ENCODE measurements at places on chromosomes 6 and 20. TPM values are rescaled to one million over a fixed set of nuclear protein-coding genes. Genes with fewer than 3 reads are reported as not detected.

GRCh38 chr20:34753706-34754461 lies 49.7 kb downstream of the TP53INP2 start:
- H3K27ac ChIP-seq, result no peak overlapping the region
- no peak overlapping the region for H3K4me3 ChIP-seq
- H3K4me1 ChIP-seq, result no peaks in the 10 kb centered on the region
- H3K36me3 ChIP-seq, result peaks cover 49% of the 10 kb centered on the region
- no peak for DNase-seq

- no peak overlapping the region for H3K27ac ChIP-seq
- peak overlapping the region; percentile 7 for H3K4me3 ChIP-seq
- H3K27me3 ChIP-seq, result no peaks in the 10 kb centered on the region
- no peaks in the 10 kb centered on the region for H3K36me3 ChIP-seq
Observed at GRCh38 chr6:167495506-167496401, 170.9 kb downstream of the TTLL2 start.

GRCh38 chr6:30127238-30128093 lies 8.5 kb upstream of the TRIM40 start:
- H3K27me3 ChIP-seq, result no peaks in the 10 kb centered on the region
- H3K4me3 ChIP-seq, result no peak overlapping the region
- H3K27ac ChIP-seq, result no peak overlapping the region

DNA sequence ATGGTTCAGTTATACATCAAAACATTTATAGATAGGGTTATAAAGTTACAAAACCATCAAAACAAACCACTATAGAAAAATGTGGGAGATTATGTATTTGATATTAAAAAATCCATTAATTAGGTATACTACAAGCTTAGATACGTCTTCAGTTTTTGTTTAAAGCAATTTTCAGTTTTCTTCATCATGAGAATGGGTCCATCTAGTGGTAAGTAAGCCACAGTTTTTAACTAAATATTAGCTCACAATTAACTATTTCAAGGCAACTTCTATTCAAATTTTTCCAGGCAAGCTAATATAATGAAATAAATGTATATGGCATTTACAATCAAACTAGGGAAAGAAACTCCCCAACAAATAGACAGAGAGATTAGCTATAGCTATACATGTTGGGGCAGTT lies 44.4 kb downstream of the RNGTT start:
- H3K27me3 ChIP-seq, result no peaks in the 10 kb centered on the region
- no peaks in the 10 kb centered on the region for H3K36me3 ChIP-seq
- no peak overlapping the region for H3K27ac ChIP-seq
- no peak overlapping the region for H3K4me3 ChIP-seq

DNA sequence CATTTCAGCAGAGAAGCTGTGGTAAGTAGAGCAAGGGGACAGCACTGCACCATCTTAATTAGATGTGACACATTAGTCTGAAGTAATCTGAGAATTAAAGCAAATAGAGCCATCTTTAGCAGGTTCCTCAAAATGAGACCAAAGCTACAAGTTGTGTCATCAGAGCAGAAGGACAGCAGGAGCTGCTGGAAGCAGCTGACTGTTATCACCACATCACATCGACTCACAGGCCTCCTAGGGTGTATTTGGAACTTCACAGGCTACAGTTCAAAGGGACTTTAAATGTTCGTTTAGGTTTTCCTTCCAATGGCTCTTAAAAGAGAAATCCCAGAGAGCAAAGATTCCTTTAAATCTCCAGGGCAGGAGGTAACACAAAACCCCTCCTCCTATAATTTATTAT lies 69.5 kb downstream of the LCA5 start:
- no peak for DNase-seq
- no peaks in the 10 kb centered on the region for H3K4me1 ChIP-seq
- no peaks in the 10 kb centered on the region for H3K36me3 ChIP-seq
- no peaks in the 10 kb centered on the region for H3K27me3 ChIP-seq
- H3K27ac ChIP-seq, result no peak overlapping the region

DNA sequence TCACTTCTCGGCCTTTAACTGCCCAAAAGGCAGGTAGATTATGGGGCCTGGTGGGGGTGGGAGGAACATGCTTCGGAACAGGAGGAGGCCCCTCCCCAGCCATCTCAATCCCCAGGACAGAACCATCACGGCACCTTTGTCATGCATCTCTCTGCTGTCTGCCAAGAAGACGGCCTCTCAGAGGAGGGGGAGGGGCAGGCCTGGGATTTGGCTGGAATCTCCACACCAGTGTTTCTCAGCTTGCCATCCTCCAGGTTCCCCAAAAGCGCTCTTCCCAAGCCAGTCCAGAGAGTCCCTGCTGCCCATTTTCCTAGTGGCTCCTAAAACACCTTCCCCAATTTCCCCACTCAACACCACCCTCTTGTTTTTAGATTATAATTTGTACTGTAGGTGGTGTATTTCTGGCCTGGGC lies 2.5 kb upstream of the POU5F1 start:
- no peak overlapping the region for H3K27ac ChIP-seq
- H3K4me3 ChIP-seq, result no peak overlapping the region
- H3K36me3 ChIP-seq, result no peaks in the 10 kb centered on the region
- no peaks in the 10 kb centered on the region for H3K27me3 ChIP-seq
- DNase-seq, result no peak

DNA sequence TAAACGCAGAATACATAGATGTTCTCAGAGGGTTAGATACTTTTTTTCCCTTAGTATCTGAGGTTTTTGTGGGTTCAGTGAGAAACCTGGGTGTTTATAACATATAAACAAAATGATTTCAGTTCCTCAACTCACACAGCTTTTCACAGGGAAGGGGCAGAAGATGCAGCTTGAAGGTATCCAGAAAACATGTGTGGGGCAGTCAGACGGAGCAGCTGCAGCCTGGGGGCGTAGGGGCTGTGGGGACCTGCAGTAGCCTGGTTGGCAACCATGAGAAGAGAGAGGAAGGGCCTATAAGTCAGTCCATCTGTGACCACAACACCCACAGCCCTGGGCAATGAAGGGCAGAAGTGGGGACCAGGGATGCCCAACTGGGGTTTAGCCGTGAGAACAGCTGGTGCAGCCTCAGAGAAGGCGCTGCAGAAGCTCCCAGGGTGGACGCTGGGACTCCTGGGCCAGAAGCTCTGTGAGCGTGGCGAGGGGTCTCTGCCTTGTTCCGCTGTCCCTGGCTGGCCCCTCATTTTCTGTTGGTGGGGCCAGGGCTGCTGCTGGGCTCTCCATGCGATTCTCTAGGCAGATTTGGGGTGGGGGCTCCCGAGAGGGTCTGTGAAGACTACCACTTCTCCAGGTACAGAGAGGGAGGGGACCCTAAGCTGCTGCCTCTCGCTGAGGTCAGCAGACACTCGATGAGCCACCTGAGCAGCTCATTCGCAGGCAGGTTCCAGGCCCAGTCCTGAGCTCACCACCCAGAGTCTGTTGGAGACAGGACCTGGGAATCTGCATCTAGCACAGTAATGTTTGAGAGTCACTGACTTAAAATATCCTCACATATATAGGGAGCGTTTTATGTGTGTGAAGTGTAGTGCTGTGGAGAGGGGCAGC lies 181.2 kb downstream of the ZDHHC14 start:
- H3K36me3 ChIP-seq, result no peaks in the 10 kb centered on the region
- no peaks in the 10 kb centered on the region for H3K27me3 ChIP-seq
- no peak overlapping the region for H3K4me3 ChIP-seq
- H3K27ac ChIP-seq, result no peak overlapping the region

GRCh38 chr6:44471271-44471981 lies 83.9 kb downstream of the CDC5L start:
- H3K27ac ChIP-seq, result no peak overlapping the region
- no peaks in the 10 kb centered on the region for H3K36me3 ChIP-seq
- no peak overlapping the region for H3K4me3 ChIP-seq
- DNase-seq, result no peak
- no peaks in the 10 kb centered on the region for H3K27me3 ChIP-seq

DNA sequence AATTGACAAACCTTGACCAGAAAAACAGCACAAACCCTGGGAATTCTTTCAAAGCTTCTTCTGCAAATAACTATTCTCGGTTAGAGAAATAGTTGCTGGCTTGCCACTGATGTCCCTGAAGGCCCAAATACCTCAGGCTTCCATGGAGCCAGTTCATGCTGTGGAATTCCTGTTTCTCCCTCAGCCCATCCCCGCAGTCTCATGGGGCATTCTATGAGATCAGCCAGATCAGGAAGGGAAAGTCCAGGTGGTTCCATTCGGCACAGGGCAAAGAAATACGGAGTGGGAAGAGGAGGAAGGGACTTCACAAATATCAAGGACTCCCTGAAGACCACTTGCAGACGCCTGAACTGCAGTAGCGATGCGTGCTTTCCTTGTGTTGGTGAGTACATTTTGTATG lies 63.3 kb downstream of the MYLK4 start:
- no peaks in the 10 kb centered on the region for H3K4me1 ChIP-seq
- no peak overlapping the region for H3K27ac ChIP-seq
- H3K36me3 ChIP-seq, result no peaks in the 10 kb centered on the region
- no peaks in the 10 kb centered on the region for H3K27me3 ChIP-seq
- no peak for DNase-seq

GRCh38 chr6:84411060-84411629 lies 183.7 kb upstream of the CEP162 start:
- H3K4me1 ChIP-seq, result peaks cover 43% of the 10 kb centered on the region
- peak overlapping the region; percentile 34 for H3K27ac ChIP-seq
- H3K27me3 ChIP-seq, result no peaks in the 10 kb centered on the region
- H3K4me3 ChIP-seq, result peak overlapping the region; percentile 17
- DNase-seq, result no peak

DNA sequence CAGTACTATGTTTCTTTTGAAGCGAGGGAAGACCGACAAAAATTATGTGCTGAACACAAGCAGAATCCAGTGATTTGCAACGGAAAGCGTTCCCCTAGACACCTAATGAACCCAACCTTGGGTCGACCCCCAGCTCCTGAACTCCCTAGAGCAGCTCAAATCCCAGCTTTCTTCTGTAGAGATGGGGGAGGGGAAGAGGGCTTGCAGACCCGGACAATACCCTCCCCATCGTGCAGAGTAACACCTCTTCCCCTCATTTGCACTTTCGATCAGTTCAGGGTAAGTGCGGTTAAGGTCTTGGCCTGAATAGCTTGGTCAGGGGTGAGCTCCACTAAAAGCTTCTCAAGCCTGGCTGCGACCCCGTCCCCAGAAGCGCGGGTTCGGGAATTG lies 404 bp downstream of the CEP162 start:
- no peaks in the 10 kb centered on the region for H3K27me3 ChIP-seq
- H3K4me3 ChIP-seq, result peak overlapping the region; percentile 88
- H3K36me3 ChIP-seq, result no peaks in the 10 kb centered on the region

DNA sequence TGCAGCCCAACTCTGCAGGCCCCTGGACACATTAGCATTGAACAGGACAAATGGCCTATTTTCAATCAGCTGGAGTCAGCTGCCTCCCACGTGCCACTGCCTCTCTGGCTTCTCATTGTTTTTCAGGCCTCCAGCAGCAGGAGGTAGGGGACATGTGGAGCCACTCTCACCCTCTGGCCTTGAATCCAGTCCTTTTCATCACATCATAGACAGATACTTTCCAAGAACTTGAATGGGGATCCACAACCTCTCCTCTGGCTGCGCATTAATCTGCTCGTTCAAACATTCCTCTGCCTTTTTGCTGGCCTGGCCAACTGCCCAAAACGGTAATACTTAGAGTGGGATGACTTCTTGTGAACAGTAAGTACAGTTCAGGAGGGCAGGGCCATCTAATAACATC lies 592.3 kb downstream of the PKHD1 start:
- DNase-seq, result no peak
- H3K4me3 ChIP-seq, result no peak overlapping the region
- H3K4me1 ChIP-seq, result no peaks in the 10 kb centered on the region
- H3K36me3 ChIP-seq, result no peaks in the 10 kb centered on the region

GRCh38 chr20:42982218-42982617 lies 207.5 kb downstream of the PTPRT start:
- no peak for DNase-seq
- H3K27me3 ChIP-seq, result no peaks in the 10 kb centered on the region
- no peaks in the 10 kb centered on the region for H3K4me1 ChIP-seq
- no peak overlapping the region for H3K27ac ChIP-seq

DNA sequence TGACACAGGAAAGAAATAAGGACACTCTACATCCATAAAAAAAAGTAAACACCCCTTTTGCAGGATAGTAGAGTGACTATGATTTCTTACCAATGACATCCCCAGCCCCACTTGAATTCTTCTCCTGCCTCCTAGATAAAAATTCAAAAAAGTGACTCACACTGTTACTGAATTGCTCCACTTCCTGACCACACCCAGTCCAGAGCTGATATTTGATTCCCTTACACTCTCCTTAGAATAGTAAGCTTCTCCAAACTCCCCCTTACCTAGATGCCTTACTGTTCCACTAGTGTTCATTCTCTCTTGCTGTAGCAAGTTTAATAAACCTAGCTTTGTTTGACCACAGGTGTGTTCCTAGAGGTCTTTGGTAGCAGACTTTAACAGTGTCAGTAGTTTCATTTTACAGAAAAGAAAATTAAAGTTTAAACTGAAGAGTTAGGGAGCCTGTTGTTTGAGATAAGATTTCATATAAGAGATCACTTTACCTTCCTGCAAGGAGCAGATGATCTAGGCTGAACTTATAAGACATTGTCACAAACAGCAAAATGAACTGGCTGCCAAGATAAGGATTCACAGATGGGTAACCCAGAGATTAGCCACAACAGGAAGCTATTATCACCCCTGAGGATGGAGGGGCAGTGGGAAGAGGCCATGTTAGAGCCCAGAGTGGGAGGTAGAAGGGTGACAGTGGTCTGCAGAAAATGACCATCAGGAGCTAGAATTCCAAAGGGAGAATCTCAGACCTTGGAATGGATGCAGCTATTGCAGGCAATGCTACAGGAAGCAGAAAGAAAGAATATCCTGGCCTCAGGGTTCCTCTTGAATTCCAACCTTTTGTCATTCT lies 28.4 kb upstream of the BTN3A2 start:
- H3K27me3 ChIP-seq, result peaks cover 4% of the 10 kb centered on the region
- H3K27ac ChIP-seq, result no peak overlapping the region
- no peaks in the 10 kb centered on the region for H3K36me3 ChIP-seq
- no peak overlapping the region for H3K4me3 ChIP-seq
- H3K4me1 ChIP-seq, result no peaks in the 10 kb centered on the region

- DNase-seq, result no peak
- no peak overlapping the region for H3K4me3 ChIP-seq
- H3K4me1 ChIP-seq, result peaks cover 43% of the 10 kb centered on the region
- no peaks in the 10 kb centered on the region for H3K36me3 ChIP-seq
- H3K27me3 ChIP-seq, result no peaks in the 10 kb centered on the region
Observed at GRCh38 chr6:140077827-140078560, 703.5 kb upstream of the CITED2 start.

The RCAN2 gene
- total RNA-seq, result 126 TPM

The SLC2A10 gene
- 19.8 TPM for total RNA-seq

The BHLHE23 gene
- total RNA-seq, result not detected

The SPATS1 gene
- total RNA-seq, result not detected

The PNLDC1 gene
- total RNA-seq, result 0.54 TPM

Measured in thoracic aorta (tissue), 2 donors.